ENCODE measurements at places on chromosomes 7 and 10.
A peak's percentile ranks its signal among the peaks of the same experiment; 100 is the strongest.

DNA sequence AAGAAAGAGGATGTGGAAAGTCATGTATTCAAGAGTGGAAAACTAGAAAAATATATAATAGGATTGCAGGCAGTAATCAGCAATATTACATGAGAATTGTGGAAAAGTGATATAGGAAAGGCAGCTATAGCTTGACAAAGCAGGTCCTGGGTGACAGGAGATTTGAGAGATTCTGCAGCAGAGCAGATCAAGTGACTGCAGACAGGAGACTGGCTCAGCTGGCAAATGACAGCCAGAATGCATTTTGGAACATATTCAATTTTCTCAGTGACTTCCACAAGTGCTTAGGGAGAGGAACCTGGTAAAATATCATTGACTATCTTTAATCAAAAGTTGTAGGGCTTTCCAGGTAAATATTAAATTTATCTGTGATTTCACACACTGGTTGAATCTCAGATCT is 260.5 kb upstream of the CACNA2D1 start:
- no peak for DNase-seq

DNA sequence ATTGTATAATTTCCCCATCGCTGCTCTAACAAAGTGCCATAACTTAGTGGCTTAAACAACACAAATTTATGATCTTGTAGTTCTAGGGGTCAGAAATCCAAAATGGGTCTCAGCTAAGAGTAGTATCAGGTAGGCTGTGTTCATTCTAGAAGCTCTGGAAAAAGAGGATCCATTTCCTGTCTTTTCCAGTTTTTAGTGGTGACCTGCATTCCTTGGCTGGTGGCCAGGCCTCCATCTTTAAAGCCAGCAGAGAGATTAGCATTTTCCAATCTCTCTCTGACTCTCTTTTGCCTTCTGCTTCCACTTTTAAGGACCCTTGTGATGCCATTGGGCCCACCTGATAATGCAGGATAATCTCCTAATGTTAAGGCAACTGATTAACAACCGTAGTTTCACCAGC is 41.0 kb upstream of the C10orf120 start:
- DNase-seq = no peak

GRCh38 chr7:5831196-5831595 is 49.4 kb upstream of the OCM start:
- peak; percentile 65 for DNase-seq

GRCh38 chr10:103622935-103623574 is 129.6 kb downstream of the NEURL1 start:
- no peak for DNase-seq

GRCh38 chr7:154848464-154848863 is 154.5 kb downstream of the PAXIP1 start:
- DNase-seq = no peak

GRCh38 chr7:131843898-131844331 is 287.5 kb upstream of the PODXL start:
- DNase-seq = peak; percentile 44

GRCh38 chr10:5960070-5960972 is 17.0 kb downstream of the IL15RA start:
- DNase-seq = no peak

GRCh38 chr7:158783595-158783994 is 45.7 kb downstream of the ESYT2 start:
- no peak for DNase-seq

DNA sequence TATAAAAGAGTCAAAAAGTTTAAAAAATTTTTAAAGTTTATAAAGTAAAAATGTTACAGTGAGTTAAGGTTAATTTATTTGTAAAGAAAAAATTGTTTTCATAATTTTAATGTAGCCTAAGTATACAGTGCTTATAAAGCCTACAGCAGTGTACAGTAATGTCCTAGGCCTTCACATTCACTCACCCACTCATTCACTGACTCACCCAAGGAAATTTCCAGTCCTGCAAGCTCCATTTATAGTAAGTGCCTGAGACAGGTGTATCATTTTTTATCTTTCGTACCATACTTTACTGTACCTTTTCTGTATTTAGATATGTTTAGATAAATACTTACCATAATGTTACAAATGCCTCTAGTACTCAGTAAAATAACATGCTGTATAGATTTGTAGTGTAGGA is 269.7 kb upstream of the PHF14 start:
- no peak for DNase-seq

GRCh38 chr10:29297678-29298077 is 8.8 kb downstream of the LYZL1 start:
- DNase-seq = no peak

- no peak for DNase-seq
These were observed 5.1 kb downstream of the PLPP4 start for GRCh38 chr10:120462018-120462682.

GRCh38 chr10:72883861-72884260 is 9.7 kb upstream of the OIT3 start:
- no peak for DNase-seq

GRCh38 chr10:3231951-3232730 is 59.6 kb upstream of the PITRM1 start:
- no peak for DNase-seq

- peak; percentile 58 for DNase-seq
These were observed 248.8 kb upstream of the PTN start for GRCh38 chr7:137592232-137592896.

DNA sequence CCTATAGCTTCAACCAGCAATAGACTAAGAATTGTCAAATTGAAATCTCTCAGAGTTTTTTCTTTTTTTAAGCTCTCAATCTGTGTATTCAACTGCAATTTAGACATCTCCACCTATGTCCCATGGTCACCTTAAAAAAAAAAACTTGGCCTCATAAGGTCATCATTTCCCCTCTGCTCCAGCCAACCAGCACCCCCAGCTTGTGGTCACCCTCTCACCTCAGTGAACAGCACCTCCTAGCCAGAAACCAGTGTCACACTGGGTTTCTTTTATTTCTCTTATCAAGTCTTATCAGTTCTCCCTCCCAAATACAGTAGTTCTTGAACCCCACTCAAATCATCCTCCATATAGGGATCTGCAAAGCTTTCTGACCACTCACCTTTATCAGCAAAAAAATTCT is 4.0 kb downstream of the ITGB1 start:
- DNase-seq = no peak

DNA sequence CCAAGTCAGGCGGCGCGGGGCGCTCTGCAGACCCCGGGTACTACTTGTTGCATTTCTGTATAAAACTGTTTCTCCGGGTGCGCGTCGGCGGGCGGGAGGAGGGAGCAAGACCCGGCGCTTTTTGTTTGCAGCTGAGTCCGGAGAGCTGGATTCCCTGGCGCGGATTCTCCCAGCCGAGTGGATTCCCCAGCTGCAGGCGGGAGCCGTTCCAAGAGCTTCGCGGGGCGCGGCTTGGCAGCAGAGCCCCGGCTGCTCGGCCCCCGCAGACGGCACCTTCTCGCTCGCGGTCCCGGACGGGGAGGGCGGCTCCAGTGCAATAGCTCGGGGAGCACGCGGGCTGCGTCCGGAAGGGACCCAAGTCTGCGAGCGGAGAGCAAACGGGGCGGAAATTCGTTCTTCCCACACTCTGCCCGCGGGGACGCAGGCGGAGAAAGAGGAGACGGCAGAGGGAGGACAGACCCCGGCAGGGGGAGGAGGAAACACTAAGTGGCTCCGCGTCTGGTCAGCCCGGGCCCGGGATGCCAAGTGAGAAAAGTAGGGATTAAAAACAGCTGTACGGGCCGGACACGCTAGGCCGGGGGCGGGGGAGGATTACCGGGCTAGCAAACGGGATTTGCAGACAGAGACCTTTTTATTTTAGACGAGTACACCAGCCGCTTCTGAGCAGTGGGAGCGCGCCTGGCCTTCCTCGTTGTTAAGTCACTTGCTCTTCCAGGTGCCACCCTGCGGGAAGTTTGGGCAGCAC is at the start of gene TRIL:
TSS of gene TRIL (minus strand) at position 96 of the 745 bp plus-strand sequence. CDS start 284 bp downstream, outside the sequence.
- DNase-seq = peak; percentile 63

DNA sequence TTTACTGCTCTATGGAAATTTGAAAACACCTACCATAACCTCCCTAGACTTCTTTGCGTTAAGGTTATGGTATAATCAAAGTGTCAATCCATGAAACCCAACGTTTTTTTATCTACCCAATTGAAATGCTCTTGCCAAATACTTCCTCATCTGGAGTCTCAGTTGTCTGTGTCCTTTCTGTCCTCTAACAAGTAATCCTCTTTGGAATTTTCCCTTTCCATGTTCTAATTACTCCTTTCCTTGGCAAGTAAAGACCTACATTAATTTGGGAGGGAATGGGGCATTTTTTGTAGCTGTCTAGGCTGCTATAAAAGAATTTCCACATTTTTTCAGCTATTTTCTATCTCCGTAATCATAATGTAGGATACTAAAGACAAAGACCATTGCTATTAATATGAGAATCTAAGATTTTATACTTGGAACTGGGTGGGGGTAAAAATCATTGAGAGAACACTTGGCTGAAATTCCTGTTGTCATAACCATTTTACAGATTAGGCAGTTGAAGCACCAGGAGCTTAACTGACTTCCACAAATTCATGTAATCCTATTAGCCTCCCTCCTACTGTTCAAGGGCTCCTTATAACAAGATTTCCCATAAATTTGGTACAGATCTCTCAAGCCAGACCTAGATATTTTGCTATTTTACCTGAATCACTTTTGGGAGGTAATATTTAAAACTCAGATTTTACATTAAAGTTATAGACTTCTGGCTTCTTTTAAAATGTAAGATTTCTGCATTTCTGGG is 1307.6 kb downstream of the XPNPEP1 start:
- no peak for DNase-seq

- no peak for DNase-seq
These were observed 173.3 kb downstream of the ELFN1 start for GRCh38 chr7:1843271-1843861.

DNA sequence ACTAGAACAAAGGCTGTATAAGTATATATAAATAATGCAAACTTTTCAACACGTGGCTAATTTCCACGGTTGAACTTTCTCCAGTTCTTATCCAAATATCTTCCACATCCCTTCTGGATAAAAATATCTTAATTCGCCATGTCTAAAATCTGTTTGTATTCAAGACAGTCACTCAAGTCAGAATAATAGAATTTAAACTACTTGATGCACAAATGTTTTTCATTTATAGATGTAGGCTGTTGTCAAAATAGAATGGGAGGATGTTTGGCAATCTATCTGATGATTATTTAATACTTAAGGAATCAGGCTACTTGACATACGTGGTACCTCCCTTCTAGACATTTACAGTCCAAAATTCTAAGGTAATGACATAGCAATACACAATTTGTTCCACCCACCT is 204.3 kb downstream of the TWIST1 start:
- no peak for DNase-seq

GRCh38 chr7:116438267-116438666 is 61.3 kb upstream of the CAV2 start:
- no peak for DNase-seq

GRCh38 chr10:14365266-14365665 is 34.5 kb upstream of the FRMD4A start:
- DNase-seq = no peak

GRCh38 chr10:96708456-96708855 is 11.9 kb downstream of the PIK3AP1 start:
- DNase-seq = no peak

DNA sequence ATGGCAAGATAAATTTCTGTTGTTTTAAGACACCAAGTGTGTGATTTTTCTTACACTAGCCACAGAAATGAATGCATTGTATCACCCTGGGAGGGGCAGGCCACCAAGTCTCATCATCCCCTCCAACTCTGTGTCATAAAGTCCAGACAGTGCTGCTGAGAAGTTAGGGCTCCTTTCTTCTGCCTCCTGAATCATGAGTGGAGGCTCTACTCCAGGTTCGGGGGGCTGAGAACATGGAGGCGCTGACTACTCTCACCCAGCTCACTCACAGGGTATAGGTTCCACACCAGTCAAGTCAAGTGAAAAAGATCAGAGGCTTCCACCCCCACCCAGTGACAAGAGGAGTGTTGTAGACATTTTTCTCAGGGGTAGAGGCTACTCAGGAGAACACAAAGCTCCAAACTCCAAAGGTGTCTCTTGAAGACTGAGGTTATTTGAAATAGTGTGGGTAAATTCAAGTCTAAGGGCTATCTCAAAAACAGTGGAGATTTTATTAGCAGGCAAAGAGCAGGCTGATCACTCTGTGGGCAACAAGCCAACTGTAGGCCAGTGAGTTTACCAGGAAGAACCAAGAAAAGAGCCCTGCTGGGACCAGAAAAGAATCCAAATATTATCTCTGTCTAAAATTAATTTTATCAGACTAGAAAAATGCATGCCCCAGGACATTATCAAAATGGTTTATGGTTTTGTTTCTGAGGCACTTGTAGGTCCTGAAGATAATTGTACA is 118.6 kb upstream of the RET start:
- DNase-seq = no peak

DNA sequence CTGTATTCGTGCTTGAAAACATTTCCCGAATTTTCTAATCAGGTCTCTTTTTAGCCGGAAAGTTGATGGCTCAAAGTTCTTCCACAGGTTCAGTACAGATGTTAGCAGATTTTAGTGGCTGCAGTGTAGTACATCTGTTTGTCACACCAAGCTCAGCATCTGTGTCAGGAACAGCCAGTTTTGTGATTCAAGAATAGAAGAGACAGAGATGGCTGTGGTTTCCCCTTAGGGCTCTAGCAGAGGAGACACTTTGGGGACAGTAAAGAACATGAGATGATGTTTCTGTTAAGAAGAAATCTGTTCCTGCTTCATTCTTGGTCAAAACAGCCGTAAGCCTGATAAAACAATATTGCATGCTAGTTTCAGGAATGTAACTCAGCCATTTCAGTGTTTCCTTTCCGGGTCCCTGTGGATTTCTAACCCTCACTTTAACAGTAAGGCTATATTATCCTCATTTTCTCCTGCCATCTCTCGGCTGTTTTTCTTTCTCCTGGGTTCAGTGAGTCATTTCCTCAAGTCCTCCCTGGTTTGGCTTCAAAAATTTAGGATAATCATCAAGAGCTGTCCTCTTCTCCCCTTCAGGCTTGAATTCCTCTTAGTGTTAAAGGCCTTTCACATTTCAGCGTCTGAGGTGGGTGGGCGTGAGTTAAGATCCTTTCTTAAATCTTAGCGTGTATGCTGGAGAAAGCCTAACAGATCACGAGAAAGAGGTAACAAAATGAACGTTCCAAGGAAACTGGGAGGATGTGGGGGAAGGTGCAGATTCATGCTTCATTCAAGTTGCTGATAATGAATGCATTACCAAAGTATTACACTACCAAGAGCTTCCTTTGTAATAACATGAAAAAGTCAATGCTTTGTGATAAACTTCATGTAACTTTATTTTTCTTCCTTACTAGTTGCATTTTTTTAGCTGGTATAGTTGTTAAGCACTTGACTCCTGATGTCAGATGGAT is 37.1 kb upstream of the BICC1 start:
- DNase-seq = no peak

DNA sequence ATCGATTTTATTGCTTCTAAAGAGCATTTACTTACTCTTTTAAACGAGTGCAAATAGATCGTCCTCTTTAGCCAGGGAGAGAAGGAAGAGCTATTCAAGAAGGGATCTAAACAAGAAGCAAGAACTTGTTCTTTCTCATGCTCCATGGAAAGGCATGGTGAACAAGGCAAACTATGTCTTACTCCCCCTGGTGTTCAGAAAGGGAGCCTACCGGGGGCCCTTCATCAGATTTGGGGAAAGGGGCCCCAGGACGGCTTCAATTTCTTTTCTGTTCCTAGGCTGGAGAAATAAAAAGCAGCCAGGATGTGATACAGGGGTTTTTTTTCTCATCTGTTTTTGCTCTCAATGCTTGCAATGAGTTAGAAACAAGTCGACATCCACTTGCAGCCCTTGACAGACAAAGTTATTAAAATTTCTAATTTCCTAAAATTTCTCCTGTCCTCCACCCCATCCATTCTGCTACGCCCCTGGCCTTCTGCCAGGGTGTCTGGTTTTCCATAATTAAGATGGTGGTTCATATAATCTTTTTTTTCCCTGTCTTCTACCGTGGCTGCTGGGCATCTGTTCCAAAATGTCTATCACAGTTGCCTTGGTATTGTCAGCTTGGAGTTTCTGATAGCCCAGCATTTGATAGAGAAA is 214.4 kb downstream of the CREB5 start:
- DNase-seq = no peak
